ENCODE measurements at places on chromosomes 12 and 14.

- no peak for DNase-seq
Measured at GRCh38 chr14:53209370-53209769, 56.2 kb upstream of the DDHD1 start.

GRCh38 chr12:108335349-108336119 lies 3.6 kb downstream of the CMKLR1 start:
- DNase-seq = no peak

GRCh38 chr14:73788317-73788598 lies 63.4 kb upstream of the PTGR2 start:
- DNase-seq = no peak

DNA sequence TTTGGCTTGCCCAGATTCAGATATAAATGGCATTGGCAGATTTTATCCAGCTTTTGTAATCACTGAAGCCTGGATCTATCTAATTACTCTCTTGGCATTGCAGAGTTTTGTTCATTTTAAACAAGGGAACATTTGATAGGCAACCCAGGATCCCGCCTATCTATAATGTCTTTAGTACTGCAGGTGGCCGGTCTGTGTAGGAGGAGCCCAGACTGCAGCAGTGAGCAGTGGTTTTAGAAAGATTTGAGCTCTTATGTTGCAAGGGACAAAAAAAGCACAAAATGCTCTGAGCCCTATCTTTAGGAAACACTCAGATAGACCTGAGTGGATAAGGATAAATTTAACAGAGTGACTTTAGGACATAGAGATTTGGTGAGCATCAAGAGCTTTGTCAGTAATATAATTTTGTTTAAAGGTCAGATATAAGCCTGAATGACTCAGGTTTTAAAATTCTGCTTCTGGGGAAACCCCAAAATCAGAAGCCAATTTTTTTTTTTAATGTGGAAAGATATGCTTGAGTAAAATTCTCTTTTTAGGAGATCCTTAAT lies 165.5 kb downstream of the SLC5A8 start:
- no peak for DNase-seq

GRCh38 chr14:105912641-105913180 lies 386.3 kb downstream of the TMEM121 start:
- DNase-seq = no peak

DNA sequence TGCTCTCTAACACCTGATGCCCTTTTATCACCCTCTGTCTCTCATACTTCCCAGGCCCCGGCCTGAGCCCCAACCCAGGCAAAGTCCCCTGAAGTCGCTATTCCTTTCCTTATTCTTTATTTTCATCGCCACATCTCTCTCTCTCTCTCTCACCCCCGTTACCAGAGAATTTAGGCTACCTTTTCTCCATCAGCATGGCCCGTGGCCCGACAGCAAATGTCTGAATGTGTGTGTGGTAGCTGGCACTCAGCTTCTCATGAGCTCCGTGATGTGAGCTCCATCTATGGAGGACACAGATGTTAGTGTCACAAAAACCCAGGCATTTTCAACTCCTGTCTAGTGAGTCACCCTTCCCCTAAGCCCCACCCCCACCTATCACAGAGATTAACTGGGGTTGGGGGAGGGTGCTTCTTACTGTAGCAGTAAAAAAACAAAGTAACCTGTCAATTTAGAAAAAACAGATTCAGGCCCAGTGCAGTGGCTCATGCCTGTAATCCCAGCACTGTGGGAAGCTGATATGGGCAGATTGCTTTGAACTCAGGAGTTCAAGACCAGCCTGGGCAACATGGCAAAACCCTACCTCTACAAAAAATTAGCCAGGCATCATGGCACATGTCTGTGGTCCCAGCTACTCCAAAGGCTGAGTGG lies 53.8 kb downstream of the VCPKMT start:
- no peak for DNase-seq

- DNase-seq = no peak
Measured at GRCh38 chr12:94889445-94890210, 113.9 kb downstream of the NDUFA12 start.

DNA sequence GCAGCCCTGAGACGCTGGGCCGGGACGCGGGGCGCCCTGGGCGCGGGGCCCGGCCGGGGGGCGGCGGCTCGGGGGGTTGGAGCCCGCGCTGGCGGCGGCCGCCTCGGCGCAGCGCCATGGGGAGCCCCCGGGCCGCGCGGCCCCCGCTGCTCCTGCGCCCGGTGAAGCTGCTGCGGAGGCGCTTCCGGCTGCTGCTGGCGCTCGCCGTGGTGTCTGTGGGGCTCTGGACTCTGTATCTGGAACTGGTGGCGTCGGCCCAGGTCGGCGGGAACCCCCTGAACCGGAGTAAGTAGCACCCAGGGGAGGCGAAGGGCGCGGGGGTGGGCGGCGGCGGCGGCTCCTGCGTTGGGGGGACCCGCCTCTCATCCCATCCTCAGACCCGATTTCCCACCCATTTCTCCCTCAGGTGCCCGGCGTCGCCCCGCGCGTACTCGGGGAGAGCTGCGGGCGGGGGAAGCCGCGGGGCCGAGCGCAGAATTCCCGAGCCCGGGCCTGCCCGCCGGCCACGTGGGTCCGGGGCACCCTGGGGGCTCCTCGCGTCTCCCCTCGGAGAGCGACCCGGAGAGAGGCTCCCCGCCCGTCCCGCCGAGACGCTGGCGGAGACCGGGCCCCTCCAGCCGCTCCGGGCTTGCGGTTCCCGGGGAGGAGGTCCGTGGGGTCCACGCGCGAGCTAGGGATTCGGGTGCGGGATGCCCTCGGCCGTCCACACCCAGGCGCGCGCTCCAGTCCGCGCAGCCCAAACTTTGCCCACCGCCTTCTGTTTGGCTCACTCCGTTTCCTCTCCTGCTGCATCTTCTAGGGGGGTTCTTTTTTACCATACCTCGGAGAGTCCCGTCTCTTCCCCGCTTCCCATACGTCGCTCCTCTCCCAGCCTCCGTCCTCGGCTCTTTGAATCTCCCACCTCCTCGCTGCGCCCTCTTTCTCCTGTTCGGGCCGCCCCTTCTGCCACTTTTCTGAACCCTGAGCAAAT lies 807 bp downstream of the B4GALNT3 start:
- DNase-seq = no peak

DNA sequence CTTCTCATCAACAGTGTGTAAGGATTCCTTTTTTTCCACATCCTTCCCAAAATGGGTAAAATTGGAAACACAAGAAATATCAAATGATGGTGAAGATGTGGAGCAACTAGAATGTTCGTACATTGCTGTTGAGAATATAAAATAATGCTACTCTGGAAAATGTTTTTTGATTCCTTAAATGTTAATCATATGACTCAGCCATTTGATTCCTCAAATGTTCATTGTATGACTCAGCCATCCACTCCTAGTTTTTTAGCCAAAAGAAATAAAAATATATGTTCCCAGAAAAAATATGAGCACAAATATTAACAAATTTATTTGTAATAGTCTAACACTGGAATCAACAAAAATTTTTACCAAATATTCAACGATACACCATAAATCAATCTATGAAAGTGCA lies 1108.6 kb downstream of the LRFN5 start:
- DNase-seq = no peak

DNA sequence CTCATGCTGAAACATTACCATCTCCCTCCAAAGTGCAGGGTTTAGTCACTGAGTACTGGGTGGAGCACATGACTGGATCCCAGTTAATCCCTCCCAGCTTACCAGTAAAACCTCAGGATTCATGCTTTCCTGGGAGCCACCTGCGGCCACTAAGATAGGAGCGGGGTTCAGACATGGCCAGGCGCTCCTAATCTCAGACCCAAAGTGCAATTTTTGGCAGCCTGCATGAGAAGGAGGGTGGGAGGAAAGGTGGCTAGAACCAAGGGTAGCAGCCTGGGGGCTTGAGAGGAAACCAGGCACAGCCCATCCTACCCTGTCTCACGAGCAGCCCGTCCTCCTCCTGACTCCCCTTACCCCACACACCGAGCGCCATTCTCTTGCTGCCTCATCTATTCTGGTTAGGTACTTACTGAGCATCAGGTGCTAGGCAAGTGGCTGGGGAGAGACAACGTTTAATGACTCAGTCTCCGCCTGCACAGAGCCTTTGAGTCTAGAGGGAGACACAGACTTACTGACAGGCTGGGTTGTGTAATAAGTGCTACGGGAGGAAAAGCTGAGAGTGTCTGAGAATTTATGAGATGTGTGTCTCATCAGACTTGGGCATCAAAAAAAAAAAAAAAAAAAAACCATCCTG lies 9.9 kb downstream of the GPRC5A start:
- no peak for DNase-seq

DNA sequence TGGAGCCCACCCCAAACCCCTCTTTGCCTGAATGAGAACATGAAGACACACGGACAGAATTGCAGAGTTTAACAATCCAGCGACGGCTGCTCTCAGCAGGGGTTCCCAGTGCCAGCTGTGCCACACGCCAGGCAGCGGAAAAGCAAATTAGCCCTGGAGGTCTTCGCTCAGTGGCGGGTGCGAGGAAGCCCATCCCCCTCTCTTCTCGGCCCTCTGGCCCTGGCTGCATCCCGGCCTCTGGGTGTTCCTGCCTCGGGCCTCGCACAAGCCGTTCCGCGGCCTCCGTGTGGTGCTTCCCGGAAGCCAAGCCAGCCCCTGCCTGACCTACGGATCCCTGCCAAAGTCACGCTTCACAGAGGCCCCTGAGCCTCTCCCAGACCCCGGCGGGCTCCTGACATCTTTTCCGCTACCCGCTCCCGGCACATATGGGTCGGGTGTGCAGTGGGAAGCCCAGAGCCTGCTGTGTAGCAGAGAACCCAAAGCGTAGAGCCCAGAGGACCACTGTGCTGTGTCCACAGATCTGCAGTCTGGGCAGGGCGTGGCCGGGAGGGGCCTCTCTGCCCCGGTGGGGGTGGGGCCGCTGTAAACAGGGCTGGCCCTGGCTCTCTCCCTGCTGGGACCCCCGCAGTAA lies 70.7 kb upstream of the GALNT9 start:
- DNase-seq = no peak

DNA sequence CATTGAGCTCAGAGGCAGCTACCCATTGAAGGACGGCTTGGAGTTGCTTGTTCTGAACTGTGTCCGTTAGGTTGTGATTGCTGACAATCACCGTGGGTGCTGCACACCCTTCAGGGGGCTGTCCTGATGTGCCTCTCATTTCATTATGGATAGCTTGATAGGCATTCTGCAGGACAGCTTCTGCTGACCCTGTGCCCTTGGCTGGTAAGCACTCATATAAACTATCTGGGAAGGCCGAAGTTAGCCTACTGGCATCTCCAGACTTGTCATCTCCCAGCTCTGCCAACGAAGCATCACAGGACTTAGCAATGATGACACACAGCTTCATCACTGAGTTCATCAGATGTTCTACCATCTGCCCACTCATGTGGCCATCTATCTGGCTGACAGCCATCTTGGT lies 22.3 kb downstream of the AKAP3 start:
- no peak for DNase-seq

GRCh38 chr14:96077983-96078624 lies 38.9 kb downstream of the C14orf132 start:
- DNase-seq = no peak

GRCh38 chr12:6181583-6182278 lies 18.5 kb upstream of the CD9 start:
- no peak for DNase-seq

- DNase-seq = peak; percentile 86
Measured at GRCh38 chr12:54360717-54361456, 3.4 kb downstream of the GPR84 start.

GRCh38 chr12:7937833-7938506 lies 2.0 kb upstream of the SLC2A3 start:
- DNase-seq = no peak

DNA sequence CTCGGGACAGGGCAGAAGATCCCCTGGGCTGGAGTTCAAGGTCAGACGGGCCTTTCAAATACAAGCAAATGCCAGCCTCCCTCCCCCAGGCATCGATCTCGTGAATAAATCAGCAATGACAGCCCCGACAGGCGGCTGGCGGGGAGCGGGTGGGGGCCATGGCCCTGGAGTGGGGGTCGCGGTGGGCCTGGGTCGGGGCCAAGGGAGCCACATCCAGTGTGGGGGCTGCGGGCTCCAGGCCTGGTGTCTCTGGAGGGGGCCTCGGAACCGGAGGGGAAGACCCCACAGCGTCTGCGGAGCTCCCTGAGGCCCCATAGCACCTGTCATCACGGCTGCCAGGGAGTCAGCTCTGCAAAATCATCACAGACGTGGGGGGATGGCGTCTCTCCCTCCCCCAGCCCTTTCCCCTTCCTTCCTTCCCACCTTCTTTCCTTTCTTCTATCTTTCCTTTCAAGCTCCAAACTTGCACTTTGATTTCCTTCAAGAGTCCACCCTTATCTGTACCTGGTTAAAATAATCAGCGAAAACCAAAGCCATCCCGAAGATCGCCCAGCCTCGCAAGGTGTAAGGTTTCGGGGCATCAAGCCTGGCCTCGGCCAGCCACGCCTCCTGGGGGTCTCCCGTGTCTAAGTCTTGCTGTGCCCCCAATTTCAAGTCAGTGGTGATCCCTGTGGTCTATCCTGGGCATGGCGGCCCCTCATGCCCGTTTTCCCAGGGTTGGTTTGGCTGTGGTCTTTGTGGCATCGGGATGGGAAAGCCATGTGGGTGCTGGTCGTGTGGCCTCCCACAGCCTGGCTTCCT lies 92.1 kb downstream of the NOC4L start:
- DNase-seq = no peak

DNA sequence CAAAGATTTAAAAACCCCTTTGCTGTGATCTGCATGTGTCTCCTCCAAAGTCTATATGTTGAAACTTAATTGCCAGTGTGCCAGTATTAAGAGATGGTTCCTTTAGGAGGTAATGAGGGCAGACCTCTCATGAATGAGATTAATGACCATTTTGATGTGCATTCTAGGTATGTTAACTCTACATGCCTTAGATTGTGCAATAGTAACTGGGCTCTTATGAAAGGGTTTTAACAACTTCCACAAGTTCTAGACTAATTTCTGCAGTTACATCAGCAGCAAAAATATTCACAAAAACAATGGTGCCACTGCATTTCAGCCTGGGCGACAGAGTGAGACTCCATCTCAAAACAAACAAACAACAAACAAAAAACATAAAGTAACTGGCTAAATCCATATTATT lies 3.8 kb upstream of the TAS2R10 start:
- DNase-seq = no peak

- DNase-seq = no peak
Measured at GRCh38 chr14:88849716-88850115, 25.3 kb downstream of the TTC8 start.

- DNase-seq = no peak
Measured at GRCh38 chr12:16833376-16834015, 227.5 kb upstream of the LMO3 start.

DNA sequence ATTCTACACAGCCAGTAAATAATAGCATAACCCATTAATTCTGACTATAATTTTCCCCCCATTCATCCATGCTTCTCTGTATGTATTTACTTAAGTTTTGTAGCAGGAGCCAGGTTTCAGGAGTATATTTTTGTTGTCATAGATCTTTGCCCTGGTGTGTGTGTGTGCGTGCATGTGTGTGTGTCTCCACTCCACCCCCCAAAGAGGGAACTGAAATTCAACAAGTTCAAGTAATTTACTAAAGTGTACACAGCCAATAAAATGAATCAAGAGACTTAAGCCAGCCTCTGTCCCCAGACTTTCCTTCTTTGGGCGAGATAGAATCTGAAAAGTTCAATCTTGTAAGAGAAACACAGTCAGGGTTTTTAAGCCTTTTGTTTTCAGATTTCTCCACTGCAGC lies 792.0 kb downstream of the MED13L start:
- no peak for DNase-seq
